Osteocyte (in vitro differentiated cells): ENCODE measurements at places on chromosomes 4 and X. TPM values are rescaled to one million over a fixed set of nuclear protein-coding genes. Genes with fewer than 3 reads are reported as not detected.

The PPP2R2C gene
- not detected in 2 replicates for total RNA-seq

The FAM184B gene
- total RNA-seq: not detected in 2 replicates

The NDST4 gene
- total RNA-seq: 4.5 and 5.1 TPM in 2 replicates

The NAP1L3 gene
- total RNA-seq: 14.3 and 15.0 TPM in 2 replicates

The RBM47 gene
- 0.11 TPM in 1 of 2 replicates, not detected in the other for total RNA-seq

The RAB9B gene
- 2.0 and 2.4 TPM in 2 replicates for total RNA-seq

The CABS1 gene
- total RNA-seq: not detected in 2 replicates

The NR3C2 gene
- 0.42 and 0.75 TPM in 2 replicates for total RNA-seq

DNA sequence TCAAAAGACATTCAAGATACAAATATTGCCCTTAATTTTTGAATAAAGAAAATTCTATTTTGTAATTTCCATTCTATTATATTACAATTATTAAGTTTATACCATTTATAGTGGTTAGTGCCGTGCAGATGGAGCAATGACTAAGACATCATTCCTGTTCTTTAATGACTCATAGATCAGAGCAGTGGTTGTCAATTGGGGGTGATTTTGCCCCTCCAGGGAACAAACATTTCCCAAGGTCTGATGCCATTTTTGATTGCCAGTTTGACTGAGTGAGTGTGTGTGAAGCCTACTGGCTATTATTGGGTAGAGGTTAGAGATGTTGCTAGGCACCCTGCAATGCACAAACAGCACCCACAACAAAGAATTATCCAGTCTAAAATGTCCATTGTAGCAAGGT lies 97.9 kb upstream of the DDIT4L start:
- H3K27me3 ChIP-seq: no peaks in the 10 kb centered on the region
- H3K27ac ChIP-seq: no peak overlapping the region
- DNase-seq: no peak
- H3K4me1 ChIP-seq: peaks cover 18% of the 10 kb centered on the region

GRCh38 chr4:77994194-77994721 lies 62.9 kb upstream of the FRAS1 start:
- DNase-seq: no peak
- no peaks in the 10 kb centered on the region for H3K4me1 ChIP-seq
- no peak overlapping the region for H3K27ac ChIP-seq
- H3K4me3 ChIP-seq: no peak overlapping the region
- H3K36me3 ChIP-seq: no peaks in the 10 kb centered on the region
- peaks cover 21% of the 10 kb centered on the region for H3K27me3 ChIP-seq

DNA sequence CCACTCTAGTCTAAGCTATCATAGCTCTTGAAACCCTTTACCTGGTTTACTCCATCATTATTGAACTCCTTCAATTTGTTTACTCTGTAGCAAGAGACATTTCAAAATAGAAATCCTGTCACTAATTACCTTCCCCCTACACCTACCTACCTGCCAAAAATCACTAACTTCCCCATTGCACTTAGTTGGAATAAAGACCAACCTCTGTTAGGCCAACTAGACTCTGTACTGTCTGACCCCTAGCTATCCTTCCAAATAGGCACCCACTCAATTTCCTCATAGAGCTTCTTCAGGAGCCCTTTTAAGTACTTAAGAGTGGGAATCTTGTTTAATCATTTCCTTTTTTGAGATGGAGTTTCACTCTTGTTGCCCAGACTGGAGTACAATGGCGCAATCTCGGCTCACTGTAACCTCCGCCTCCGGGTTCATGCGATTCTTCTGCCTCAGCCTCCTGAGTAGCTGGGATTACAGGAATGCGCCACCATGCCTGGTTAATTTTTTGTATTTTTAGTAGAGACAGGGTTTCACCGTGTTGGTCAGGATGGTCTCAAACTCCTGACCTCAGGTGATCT lies 8.9 kb upstream of the CDKL2 start:
- peaks cover 3% of the 10 kb centered on the region for H3K4me1 ChIP-seq
- H3K4me3 ChIP-seq: no peak overlapping the region
- H3K27me3 ChIP-seq: no peaks in the 10 kb centered on the region
- H3K27ac ChIP-seq: no peak overlapping the region
- no peak for DNase-seq

GRCh38 chr4:168485156-168485910 lies 5.0 kb upstream of the DDX60L start:
- no peak overlapping the region for H3K27ac ChIP-seq
- H3K36me3 ChIP-seq: no peaks in the 10 kb centered on the region
- DNase-seq: no peak
- H3K4me3 ChIP-seq: no peak overlapping the region

- H3K27me3 ChIP-seq: no peaks in the 10 kb centered on the region
- H3K4me1 ChIP-seq: peaks cover 8% of the 10 kb centered on the region
- no peak for DNase-seq
These were observed 10.9 kb downstream of the NAT8L start for GRCh38 chr4:2069986-2070385.

DNA sequence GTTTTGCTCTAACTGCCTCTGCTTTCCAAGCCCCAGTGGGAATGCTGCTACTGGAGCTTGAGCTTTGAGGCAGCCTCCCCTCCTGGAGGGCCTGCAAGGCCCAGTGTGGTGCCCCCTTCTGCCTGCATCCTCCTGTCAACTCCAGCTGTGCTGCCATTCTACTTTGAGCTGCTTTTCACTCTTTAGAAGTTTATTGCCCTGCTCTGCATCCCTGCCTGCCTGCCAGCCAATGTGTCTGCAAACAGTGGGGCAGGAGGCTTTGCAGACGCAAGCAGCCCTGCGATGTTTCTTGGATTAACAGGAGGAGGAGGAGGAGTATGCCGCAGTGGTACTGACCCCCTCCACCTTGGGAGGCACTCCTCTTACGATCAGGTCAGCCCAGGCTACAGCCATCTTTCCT lies 16.4 kb downstream of the TMEM31 start:
- H3K27me3 ChIP-seq: no peaks in the 10 kb centered on the region
- H3K4me3 ChIP-seq: no peak overlapping the region
- H3K4me1 ChIP-seq: peaks cover 27% of the 10 kb centered on the region
- H3K36me3 ChIP-seq: no peaks in the 10 kb centered on the region
- no peak for DNase-seq

DNA sequence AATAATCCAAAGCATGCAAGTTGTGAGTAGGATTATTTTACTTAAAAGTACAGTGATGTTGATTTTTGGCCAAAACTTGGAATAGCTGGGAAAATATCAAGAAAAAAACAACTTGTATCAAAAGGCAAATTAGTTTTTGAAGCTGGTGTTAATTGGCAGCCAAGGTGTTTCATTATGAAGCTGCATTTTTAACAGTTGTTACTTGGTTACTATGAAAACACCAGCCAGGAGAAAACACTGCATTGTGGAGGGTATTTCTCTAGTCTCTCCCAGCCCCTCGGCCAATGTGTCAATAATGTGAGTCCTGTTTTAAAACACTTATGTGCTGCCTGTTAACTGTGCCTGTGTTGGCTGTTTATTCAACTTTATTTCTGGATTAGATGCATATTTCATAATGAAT lies 733.4 kb downstream of the ADGRL3 start:
- H3K27ac ChIP-seq: no peak overlapping the region
- H3K4me3 ChIP-seq: no peak overlapping the region
- H3K27me3 ChIP-seq: no peaks in the 10 kb centered on the region
